Activated T-helper 1 cell treated with anti-CD3 and anti-CD28 coated beads, Interleukin-2, amount 50 U/mL, for 16 hours (primary cell): ENCODE measurements at places on chromosomes 5 and 9.

DNA sequence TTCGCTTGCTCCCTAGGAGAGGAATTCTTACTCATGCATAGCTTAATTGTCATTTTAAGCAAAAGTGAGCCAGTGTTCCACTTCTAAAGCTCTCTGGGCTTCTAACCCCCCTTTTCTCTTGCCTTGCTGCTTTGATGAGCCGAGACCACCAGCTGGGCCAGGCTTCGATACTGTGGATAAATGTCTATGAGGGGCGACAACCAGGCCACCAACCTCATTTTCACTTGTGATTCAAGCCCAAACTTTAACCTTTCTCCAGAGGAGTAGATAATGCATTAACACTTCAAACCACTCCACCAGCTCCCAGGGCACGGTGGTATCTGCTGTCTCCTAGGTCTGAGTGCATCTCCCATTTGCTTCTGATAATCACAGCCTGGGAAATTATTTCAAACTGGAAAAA, 205.6 kb downstream of the PSAT1 start:
- DNase-seq = no peak

GRCh38 chr5:37494756-37495155, 115.6 kb downstream of the WDR70 start:
- no peak for DNase-seq

GRCh38 chr5:72028382-72028781, 78.9 kb upstream of the MAP1B start:
- no peak for DNase-seq

DNA sequence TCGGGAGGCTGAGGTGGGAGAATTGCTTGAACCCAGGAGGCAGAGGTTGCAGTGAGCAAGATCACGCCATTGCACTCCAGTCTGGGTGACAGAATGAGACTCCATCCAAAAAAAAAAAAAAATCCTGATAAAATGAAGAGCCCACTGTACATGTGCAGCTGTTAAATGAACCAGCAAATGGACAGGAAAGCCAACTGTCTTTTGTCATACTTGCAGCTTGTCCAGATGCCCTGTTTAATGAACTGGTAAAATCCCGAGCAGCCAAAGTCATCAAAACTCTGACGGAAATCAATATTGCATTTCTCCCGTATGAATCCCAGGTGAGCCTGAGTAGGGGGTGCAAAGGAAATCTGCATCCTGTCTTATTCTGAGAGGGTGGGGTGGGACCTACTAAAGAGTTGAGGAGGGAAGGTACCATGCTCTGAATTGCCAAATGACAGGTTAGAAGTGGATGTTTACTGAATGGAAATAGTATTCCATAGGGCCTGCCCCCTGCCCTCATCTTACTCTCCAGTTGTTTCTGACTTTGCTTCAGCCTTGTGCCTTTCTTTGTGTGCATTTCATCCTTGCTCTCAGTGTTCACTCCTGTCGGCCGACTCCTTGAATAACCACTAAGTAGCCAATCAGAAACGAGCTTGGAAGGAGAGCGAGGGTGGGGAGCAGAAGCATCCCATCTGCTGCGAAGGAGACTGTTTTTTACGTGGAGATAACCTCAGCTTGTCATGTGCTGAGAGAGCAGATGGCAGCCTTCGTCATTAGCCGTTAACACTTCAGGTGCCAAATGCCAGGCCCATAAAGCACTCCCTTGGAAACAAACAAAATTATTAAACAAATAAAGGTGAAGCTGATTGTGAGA, 45.7 kb upstream of the CFAP157 start:
- DNase-seq = no peak

GRCh38 chr9:137224830-137225694, at the start of gene CYSRT1:
Gene CYSRT1 (plus strand): TSS chr9:137225174. CDS start chr9:137225622, 448 bp downstream.
- no peak for DNase-seq

DNA sequence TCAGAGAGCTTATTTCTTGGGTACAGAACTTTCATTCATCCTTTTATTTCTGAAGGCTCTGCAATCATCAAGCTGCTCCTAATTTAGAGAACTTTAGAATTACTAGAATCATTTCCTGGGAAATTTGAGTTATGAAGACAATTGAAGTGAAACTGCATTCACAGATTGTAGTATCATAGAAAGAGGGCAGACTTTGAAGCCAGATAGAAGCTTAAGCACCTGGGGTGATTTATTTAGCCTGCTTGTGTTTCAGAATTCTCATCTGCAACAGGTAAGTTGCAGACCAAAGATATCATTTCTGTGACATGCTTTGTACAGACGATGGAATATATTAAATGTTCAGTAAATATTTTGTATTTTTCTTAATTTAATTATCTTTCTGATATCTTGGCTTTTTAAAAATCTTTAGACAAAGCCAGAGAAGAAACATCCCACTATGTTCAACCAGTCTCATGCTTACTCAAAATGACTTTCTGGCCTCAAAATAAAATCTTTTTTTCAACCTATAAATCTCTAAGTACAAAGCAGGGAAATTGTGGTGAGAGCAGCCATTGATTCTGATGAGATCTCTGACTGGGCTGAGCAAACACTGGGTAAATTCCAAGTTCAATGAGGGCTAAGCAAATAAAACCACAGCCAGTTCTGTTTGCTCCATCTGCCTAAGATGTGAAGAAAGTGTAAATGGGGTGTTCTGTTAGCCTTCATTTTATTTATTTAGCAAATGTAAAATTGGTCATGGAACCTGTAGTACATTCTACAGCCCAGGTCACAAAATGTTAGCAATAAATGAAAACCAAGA, 264.7 kb upstream of the CCNG1 start:
- no peak for DNase-seq

DNA sequence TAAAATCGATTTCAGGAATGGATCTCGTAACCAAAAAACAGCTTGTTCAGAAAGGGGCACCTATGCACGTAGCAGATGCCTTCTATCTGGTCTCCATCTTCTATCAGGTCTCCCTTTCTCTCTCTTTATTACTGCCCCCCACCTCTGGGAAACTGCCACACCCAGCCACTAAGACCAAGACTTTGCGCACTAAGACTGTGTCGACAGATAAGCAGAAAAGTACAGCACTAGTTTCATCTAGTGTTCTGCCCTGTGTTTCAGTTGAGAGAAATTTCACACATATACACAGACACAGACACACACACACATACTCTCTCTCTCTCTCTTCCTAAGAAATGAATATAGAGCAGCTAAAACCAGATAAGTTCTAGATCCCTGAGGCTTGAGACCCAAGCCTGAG, 210.1 kb upstream of the MAP3K1 start:
- DNase-seq = no peak

GRCh38 chr5:173989432-173990082, 587 bp downstream of the C5orf47 start:
- no peak for DNase-seq

DNA sequence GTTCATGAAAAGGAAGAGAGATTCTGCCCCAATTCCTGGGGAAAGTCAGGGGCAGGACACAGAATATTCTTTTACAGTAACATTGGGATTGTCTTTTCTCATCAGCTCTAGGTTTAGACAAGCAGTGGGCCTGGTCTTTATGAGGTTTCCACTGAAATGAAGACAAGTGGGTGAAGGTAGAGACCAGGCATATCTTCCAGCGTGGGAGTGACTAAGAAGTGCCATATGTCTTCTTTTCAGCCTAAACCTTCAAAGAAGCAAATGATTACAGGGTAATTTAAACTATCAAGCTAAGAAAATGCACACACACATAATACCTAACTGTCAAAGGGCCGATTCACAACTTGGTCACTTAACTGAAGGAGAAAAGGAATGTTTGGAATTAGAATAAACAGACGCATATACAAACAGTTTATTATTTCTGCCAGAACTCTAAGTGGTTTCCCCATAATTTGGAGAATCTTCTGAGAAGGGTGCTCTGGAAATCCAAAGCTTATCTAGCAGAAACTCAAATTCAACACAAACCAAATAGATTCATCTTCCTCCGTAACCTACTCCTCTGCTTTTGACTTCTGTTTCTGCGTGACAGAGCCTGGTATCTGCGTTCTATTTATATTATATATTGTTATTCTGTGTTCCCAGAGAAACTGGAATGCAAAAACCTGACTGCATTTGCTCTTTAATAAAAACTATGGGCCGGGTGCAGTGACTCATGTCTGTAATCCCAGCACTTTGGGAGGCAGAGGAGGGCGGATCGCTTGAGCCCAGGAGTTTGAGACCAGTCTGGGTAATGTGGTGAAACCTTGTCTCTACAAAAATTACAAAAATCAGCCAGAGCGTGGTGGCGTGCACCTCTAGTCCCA, 22.0 kb upstream of the TEK start:
- no peak for DNase-seq

GRCh38 chr9:20651939-20652338, 29.6 kb upstream of the MLLT3 start:
- DNase-seq = no peak

GRCh38 chr9:126470241-126470993, 143.3 kb upstream of the LMX1B start:
- no peak for DNase-seq

GRCh38 chr9:130846487-130847305, 11.6 kb downstream of the ABL1 start:
- no peak for DNase-seq

DNA sequence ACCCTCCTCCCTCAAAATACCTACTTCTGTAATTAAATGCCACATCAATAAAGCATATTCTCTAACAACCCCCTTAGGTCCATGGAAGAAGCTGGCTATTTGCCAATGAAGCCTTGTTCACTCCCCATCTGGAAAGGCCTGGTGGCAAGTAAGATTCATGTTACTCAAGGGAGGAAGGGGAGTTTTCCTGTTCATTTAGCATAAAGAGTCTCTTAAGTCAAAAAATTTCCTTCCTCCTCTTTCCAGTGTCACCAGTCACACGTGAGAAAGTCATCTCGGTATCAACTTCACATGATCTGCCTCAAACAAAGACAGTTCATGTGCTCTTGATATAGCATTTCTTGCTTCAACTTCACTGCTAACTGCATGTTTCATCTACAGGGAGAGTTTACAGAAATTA, 32.7 kb upstream of the RIC1 start:
- no peak for DNase-seq

GRCh38 chr9:101893661-101894646, 155.5 kb upstream of the GRIN3A start:
- no peak for DNase-seq

DNA sequence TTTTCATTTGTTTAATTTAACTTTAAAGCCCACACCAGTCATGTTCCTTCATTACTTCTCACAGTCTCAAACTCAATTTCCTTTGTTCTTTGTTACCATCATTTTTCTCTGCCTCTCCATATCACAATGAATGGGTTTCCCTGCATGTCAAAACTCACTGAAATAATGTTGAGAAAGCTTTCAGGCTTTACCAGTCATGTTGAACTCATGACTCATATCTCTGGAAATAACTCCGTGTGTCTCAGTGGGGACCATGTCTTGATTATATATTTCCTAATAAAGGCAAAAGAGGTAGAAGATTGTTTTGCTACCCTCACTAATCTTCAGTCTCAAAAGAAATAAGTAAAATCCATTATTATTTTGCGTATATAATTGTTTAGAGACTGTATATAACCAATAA, 231.2 kb downstream of the CHSY3 start:
- DNase-seq = no peak

DNA sequence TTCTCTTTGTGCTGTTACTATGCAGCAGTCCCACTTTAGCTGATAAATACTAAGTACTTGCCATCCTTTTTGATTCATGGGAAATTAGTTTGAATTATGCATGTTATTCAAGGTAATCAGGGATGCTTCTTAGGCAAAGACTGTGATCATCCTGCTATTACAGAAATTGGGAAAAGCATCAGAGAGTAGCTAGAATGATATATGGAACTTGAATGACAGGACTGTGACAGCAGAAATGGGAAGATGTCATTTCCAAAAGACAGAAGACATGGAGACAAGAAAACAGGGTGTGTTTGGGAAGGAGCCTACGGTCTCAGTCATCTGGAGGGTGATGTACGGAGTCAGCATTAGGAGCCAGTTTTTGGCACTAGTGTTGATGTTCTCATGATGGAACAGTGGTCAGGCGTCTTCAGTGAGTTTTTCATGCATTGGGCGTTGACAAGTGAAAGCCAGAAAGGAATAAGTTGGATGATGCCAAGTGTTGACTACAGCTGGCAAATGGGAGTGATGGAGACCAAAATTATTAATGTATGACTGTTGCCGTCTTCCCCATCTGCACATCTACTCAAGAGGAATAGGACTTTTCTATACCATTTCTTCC, 70.4 kb downstream of the TMEM167A start:
- DNase-seq = no peak

- no peak for DNase-seq
Measured at GRCh38 chr5:52498607-52499006, 289.1 kb upstream of the ITGA1 start.

- no peak for DNase-seq
Measured at GRCh38 chr9:95645992-95646391, 129.2 kb upstream of the PTCH1 start.

- no peak for DNase-seq
Measured at GRCh38 chr9:131744171-131744719, 4.4 kb upstream of the RAPGEF1 start.

DNA sequence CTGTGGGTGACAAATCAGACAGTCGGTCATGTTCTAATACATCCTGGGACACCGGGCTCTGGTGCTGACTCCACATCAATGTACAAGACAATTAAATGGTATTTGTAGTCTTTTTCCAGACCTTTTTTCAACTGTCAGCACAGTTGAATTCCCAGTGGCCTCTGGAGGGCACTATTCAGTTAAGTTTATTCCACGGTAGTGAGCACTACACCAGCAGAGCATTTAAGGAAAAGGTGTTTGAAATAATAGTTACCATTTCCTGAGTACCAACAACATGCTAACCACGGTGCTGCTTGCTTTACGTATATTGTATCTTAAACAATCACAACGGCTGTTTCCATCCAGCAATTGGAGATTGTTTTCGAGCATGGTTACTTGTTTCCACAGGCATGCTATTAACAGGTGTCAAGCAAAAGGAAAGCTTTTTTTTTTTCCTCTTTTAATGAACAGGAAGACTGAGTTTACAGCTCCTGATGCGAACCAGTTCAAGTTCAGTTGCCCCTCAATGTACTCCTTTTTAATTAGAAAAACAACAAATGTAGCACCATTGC, 186.7 kb downstream of the PDZD2 start:
- DNase-seq = no peak

DNA sequence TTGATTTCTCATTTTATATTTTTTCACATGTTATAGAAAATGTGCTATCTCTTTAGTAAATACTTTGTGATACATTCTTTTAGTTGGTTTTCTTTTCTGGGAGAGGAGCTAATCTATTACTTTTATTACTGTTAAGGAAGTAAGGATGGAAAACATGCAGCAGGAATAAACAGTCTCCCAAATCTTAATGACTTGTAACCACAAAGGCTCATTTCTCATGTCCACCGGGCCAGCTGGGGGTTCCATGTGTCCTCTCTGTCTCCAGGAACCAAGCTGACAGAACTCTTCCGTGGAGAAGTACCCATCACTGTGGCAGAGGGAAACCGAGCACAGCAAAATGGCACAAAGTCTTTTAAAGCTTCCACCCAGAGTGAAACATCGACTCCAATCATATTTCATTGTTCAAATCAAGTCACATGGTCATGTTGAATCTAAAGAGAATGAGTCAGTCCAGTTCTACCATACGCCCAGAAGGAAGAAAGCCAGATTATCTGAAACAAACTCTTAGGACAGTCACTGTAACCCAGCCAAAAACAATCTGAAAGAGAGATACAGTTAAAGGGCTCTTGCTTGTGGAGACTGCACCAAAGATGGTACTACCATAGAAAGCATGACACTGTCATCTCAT, 97.1 kb upstream of the CDH6 start:
- no peak for DNase-seq

- no peak for DNase-seq
Measured at GRCh38 chr9:89759572-89759971, 154.8 kb downstream of the GADD45G start.

GRCh38 chr5:11050596-11051304, 289.7 kb upstream of the DAP start:
- DNase-seq = no peak

- DNase-seq = no peak
Measured at GRCh38 chr9:115291841-115292240, 173.9 kb upstream of the TNC start.

GRCh38 chr5:136159457-136159856, 26.8 kb downstream of the SMAD5 start:
- DNase-seq = no peak
